Forelimb muscle (tissue), 1 donor: ENCODE measurements at places on chromosomes 7 and 10. TPM values are rescaled to one million over a fixed set of nuclear protein-coding genes. Genes with fewer than 3 reads are reported as not detected.

SUN1 gene
- polyA plus RNA-seq, result 218 TPM

SLC29A3 gene
- polyA plus RNA-seq, result 3.7 TPM

ZNF3 gene
- 27.2 TPM for polyA plus RNA-seq

DNA sequence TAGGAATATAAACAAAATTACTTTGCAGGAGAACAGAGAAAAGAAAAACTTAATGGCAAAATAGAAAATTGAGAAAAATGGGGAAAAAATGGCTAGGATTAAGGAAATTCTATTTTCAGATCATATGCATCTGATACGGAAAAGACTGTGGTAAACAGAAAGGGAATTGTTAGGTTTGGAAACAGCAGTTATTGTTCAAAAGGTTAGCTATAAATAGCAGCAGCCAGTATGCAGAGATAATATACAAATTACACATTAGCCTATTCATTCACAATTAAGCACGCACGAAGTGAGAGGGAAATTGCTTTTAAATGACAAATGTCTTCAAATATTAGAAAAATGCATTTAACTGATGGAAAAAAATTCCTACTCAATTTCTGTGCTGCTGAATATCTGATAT, 224.1 kb upstream of the FAM3C start:
- DNase-seq, result no peak

- no peak for DNase-seq
Measured at GRCh38 chr7:47576866-47577306, 5.0 kb downstream of the TNS3 start.

DNA sequence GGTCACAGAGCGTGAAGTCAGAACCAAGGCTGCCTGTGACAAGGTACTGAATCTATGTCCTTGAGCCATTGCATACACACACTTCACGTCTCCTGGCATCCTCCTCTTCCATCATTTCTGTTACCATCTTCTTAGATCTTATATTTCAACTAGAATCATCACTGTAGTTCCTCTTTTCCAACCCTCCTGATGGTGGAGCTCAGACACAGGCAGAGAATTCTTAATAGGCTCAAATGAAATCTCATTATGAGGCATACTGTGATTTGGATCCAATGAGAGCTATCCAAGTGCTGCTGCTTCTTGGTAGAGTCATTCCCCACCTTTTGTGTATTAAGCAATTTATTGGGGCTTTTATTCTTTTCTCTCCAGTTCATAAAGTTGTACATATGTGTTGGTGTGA, 113.2 kb downstream of the CALCR start:
- no peak for DNase-seq

DNA sequence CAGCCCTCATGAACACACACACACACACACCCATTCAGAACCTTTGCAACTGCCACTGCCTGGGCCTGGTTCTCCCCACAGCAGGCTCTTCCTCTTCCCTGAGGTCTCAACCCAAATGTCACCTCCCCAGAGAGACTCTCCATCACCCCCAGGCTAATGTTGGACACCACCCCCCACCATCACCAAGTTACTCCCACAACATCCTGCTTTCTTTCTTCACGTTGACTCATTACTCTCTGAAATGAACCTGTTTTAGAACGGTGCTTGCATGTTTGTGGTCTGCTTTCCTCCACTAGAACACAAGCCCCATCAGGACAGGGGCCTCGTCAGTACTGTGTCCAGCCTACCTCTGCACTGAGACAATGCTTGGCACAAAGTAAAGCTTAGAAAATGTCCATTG, 16.0 kb downstream of the AFAP1L2 start:
- DNase-seq, result no peak

DNA sequence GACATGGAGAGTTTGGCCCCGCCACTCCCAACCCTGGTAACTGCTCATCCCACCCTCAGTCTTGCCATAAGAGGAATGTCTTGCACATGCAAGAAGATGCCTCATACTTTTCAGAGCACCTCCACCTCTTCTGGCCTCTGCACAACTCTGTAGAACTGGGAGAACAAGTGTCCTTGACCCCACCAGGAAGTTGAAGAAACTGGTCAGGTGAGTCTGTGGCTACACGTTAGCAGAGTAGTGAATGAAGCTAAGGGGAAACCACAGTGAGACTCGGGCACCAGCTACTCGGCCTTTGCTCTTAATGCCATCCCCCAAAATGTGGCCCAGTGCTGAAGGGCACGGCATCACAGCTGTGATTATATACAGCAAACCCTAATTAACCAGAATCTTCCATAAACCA, 110.1 kb downstream of the ARID5B start:
- DNase-seq, result no peak

DNA sequence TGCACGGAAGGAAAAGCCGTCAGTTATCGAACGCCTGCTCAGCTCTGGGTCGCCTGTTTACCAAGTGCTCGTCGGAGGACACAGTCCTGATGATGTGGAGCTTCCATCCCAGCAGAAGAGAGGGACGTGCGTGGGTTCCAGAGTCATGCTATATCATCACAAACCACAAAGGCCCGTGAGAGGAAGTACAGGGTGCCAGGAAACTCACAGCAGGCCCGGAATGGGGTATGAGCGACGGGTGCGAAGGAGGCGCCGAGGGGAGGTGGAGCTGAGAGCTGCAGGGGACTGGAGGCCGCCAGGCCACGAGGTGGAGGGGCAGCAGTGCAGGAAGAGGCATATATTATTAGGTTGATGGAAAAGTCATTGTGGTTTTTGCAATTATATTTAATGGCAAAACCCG, 102.5 kb downstream of the ACTR3B start:
- no peak for DNase-seq

GRCh38 chr10:18486438-18486837, 164.9 kb downstream of the NSUN6 start:
- no peak for DNase-seq

DNA sequence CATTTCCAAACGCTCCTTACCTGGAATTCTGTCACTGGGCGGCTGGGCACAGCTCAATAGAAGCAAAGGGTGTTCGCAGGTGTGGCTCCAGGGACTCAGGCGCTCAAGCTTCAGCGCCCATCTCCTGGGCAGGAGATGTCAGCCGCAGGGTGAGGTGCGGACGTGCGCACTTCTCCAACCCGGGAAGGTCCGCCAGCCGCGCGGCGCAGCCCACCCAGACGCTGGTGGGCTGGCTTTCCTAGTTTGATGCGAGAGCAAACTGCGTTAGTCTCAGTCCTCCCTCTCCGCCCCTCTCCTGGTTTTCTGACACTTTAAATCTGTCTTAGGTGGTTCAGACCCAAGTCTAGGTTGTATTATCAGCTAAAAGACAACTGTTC, 267 bp downstream of the CALCR start:
- no peak for DNase-seq

DNA sequence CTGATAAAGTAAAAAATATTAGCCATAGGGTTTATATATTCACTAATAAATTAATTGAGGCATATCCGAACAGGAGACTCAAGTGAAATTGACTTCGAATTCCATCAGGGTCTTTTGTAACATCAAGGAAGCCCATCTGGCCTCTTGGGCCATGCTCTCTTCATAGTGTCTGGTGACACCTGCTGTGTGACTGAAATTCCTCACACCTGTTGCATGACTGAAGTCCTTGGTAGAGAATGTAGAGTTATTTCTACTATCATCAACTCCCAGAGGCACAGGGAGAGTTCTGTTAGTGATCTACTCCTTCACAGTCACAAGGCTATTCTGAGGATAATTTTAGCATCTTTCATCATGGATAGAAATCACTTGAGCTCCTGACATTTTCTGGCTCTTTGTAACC, 138.3 kb upstream of the LSM8 start:
- DNase-seq, result no peak

DNA sequence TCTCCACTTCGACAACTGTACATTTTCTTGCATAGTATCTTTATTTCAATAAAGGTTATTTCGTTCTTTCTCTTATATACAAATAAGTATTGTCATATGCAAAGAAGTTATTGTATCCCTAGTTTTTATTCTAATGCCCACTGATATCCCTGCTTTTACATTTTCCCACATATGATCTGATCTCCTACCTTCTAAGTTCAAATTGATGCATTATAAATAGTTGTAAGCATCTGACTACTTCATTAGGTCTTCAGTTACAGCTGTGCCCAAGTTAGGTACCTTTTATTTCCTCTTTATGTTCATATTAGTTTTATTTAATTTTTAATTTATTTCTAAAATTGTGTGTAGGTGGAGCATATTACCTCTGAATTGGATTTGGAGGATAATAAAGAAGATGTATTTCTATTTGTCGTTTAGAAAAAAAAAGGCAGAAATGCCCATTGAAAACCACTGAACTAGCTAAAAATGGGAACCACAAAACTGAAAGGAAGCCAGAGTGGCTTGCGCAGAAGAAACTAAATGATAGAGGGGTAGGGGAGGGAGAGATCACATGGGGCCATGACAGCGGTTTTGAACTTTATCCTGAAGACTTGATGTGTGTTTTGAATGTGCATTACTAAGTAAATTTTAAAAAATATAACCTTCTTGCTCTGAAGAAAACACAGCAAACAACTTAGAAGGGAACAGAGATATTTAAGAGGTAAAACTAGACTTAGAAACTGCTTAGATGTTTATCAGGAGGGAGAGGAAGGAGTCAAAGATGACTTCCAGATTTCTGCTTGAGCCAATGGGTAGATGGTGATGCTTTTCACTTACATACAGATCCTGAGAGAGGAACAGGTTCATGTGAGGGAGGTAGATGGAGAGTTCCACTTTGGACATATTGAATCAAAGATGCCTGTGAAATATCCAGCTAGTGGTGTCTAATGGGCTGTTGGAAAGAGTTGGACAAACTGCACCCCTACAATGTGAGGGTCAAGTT, 9.3 kb upstream of the ZC3HAV1L start:
- DNase-seq, result no peak

- no peak for DNase-seq
Measured at GRCh38 chr10:69568472-69569395, 4.5 kb downstream of the NEUROG3 start.

GRCh38 chr10:20871970-20872369, 25.1 kb downstream of the NEBL start:
- no peak for DNase-seq

DNA sequence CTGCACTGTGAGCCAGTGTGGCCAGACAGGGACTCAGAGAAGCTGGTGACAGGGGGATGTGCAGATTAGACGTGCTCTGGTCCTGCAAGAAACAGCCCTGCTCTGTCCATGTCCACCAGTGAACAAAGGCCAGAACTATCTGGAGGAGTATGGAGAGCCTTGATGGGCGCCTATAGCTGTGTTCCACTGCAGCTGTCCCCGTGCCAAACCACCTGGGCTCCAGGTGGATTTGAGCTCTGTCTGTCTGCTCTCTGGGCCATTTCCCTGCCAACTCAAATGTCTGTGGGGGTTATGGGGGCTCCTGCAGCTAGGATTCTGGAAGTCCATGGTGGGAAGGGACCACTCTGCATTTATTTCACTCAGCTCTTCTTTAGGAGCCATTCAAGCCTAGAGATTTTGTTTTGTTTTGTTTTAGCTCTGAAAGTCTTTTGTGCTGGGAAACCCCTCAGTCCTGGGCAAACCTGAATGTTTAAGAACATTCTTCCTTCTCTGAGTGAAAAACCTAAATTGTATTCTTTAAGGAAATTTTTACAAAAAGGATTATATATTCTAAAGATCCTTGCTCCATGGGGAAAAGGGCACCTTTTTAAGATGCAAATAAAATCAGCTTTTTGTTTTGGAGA, 1039.5 kb upstream of the SORCS1 start:
- DNase-seq, result no peak
